ENCODE measurements at places on chromosomes 4 and X.

DNA sequence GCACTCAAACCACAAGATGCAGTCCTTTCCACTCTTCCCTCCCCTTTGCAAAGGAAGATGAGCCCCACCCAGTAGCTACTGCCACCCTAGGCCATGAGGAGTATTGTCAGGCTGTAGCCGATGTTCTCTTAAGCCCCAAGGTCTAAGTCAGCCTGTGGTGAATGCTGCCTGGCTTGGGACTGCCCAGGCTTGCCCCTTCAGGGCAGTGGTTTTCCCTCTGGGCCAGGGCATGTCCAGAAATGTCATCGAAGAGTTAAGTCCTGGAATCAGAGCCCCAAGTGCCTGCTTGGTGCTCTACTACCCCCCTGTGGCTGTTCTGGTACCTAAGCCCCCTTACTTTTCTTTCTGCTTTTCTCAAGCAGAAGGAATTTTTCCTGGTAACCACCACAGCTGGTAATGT lies 11.8 kb upstream of the PGK1 start:
- DNase-seq = peak; percentile 61

GRCh38 chr4:38664706-38665401 lies 855 bp downstream of the KLF3 start:
- peak; percentile 73 for DNase-seq

DNA sequence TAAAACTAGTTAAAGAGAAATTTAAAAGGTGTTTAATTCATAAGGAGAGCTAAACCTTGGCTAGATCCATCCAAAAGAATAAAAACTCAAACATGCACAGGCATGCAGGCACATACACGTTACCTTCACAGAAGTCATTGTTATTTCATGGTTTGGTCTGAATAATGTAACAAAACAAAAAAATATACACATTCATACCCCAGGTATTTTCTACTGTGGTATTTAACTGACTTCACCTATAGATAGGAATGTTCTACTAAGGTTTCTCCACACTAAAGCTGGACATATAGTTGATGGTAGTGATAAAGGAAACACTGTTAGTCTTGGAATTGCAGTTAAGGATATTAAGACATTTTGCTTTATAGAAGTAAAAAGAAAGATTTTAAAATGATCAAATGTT lies 283.6 kb upstream of the PCDH10 start:
- no peak for DNase-seq

DNA sequence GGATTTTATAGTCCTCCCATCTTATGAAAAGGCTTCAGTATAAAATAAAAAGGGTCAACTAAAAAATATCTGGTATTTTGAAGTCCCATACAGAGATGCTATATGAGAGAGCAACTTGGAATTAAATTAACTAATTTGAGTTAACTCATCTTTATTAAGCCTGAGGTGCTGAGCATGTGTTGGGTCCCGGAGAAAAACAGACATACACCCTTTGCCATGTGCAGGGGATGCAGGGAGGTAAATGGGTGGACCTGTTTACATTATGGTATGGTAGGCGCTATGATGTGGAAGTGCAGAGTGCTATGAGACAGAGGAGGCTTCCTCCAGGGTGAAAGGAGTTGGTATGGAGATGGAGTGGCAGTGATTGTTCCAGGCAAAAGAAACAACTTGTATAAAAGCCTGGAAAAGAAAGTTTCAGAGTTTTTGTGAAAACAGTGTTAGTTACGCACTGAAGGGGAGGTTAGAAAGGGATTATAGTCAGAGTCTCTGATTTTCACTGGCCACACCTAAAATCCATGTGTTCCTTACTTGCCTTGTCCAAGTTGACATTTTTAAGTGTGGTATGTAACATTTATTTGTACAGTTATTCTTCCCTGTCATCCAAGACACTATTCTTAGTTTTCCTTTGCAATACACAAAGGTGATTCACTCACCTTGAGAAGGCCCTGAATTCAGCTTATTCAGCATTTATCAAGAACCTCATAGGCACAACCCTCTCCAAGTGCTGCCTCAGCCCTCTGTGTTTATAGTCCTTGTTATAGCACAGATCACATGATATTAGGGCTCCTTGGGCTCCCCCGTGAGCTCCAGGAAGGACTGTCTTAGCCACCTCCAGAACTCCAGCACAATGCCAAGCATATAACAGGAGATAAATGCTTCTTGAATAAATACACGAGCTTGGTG lies 152.0 kb downstream of the RASL11B start:
- no peak for DNase-seq

- DNase-seq = no peak
Measured at GRCh38 chr4:76968937-76969336, 19.4 kb downstream of the SEPTIN11 start.

GRCh38 chr4:76420762-76421581 lies at the start of gene CCDC158:
TSS of gene CCDC158 (minus strand) at chr4:76421141. CDS start at chr4:76403207, 17,934 bp downstream.
- DNase-seq = peak; percentile 39

GRCh38 chrX:106220177-106220576 lies 52.1 kb downstream of the PWWP3B start:
- peak; percentile 1 for DNase-seq

DNA sequence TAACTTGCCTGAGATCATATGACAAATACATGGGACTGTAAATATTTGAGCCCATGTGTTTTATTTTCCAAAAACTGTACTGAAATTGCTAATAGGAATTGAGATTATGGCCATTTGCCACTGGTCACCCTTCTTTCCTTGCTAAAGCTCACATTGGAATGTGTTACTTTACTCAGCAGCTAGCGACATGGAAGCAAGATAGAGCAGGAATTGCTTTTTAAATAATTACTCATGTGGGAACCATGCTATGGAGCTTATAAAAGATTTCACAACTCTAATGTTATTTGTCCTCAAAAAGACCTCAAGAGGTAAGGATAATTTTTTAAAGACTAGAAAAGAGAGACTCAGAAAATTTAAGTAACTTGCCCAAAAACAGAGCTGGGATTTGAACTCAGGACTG lies 48.8 kb upstream of the AFAP1 start:
- no peak for DNase-seq

- DNase-seq = no peak
Measured at GRCh38 chrX:45619290-45619689, 418.6 kb upstream of the DIPK2B start.

- peak; percentile 62 for DNase-seq
Measured at GRCh38 chrX:55057675-55058249, 17.1 kb upstream of the PAGE2B start.

- DNase-seq = no peak
Measured at GRCh38 chr4:105755375-105755774, 46.8 kb downstream of the GSTCD start.

DNA sequence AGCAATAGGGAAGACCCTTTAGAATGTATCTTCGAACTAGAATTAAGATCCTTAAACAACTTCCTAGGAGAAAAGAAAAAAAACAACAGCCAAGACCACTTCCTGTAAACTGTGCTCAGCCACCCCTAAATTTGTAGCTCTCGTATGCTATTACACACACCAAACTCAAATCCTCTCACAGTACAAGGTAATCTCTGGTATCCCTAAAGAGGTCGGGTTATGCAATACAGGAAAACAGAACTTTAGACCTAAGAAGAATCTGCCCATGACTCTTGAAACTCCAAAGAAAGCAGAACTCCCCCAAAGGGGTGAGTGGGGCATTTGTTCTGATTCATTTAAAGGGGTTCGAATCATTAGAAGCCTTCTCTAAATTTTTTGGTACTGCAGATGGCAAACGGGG lies 170.9 kb upstream of the CASK start:
- peak; percentile 14 for DNase-seq

DNA sequence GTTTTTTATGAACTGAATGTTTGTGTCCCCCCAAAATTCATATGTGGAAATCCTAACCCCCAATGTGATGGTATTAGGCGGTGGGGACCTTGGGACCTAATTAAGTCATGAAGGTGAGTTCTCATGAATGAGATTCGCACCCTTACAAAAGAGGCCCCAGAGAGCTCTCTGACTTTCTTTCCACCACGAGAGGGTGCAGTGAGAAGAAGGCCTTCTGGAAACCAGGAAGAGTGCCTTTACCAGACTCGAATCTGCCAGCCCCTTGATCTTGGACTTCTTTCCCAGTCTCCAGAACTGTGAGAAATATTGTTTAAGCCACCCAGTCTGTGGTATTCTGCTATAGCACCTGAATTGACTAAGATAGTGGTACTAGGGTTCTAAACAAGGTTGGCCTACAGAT lies 40.8 kb downstream of the STK26 start:
- DNase-seq = no peak

GRCh38 chr4:18012134-18012806 lies 9.3 kb downstream of the LCORL start:
- DNase-seq = peak; percentile 59

- peak; percentile 69 for DNase-seq
Measured at GRCh38 chr4:158578476-158578875, 56.8 kb downstream of the RXFP1 start.

DNA sequence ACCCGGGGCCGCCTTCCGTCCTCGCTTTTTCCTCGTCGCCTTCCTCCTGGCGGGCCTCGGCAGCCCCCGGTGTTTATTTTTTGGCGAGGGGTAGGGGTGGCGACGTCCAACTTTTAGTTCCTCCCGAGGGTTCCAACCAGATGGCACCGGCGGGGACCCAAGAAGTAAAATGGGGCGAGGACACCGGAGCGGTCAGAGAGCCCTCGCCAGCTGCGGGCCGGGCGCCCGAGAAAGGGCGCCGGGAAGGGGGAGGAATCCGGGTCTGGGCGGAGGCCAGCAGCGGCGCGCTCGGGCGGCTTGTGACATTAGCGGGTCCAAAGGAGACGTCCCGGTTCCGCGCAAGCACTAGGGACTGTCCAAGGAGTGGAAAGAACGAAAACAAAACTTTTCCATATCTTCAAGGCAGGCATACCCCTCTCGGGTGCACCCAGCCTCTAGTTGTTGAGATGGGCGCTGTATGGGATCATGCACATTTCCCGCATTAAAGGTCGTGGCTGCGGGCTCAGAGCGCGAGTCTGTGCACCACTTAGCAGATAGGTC lies 691 bp upstream of the USP46 start:
- peak; percentile 64 for DNase-seq

- DNase-seq = no peak
Measured at GRCh38 chr4:10803713-10804343, 119.3 kb upstream of the CLNK start.

DNA sequence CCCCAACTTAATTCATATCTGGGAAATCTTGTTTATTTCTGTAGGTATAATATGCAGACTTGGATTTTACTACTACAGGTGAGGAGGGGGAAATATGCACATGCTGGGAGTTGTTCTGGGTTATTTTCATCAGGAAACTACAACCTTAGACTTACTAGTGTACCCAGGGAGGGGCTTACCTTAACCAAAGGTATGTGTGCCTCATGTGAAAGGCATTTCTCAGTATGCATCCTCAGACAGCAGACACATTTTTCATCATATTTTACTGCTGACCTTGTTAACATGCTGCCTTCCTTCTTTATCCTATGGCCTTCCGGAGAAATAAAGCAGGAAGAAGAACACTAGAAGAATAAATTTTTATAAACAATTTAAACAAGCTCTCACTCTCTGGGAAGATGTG lies 214.9 kb downstream of the SPANXN4 start:
- DNase-seq = no peak

- no peak for DNase-seq
Measured at GRCh38 chr4:147194114-147194513, 248.4 kb upstream of the TTC29 start.

- no peak for DNase-seq
Measured at GRCh38 chr4:174305961-174306360, 22.2 kb downstream of the CEP44 start.

- no peak for DNase-seq
Measured at GRCh38 chr4:1674682-1675081, 9.4 kb downstream of the FAM53A start.

GRCh38 chrX:118536687-118537461 lies 41.3 kb downstream of the DOCK11 start:
- DNase-seq = peak; percentile 68

DNA sequence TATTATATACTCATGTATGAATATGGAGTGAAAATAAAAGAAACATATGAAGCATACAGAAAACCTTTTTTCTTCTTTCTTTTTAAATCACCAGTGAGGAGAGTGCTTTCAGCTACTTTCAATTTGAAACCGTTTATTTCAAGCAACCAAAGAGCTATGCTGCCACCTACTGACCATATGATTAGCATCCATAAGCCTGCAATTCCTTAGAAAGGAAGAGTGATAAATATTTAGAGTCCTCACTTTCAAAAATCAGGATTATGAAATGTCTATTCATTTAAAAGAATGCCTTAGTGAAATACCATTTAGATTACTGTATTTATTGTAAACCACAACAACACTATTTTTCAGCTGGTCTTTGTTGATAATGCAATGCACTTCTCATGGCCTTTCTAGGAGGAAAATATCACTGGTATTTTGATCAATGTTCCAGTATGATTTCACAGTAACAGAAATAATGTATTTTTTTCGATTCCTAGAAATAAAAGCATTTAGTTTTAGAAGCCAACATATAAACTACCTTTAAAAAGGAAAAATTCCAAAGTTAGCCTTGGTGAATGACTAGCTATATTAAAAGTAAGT lies 667.6 kb downstream of the PCDH18 start:
- peak; percentile 87 for DNase-seq

DNA sequence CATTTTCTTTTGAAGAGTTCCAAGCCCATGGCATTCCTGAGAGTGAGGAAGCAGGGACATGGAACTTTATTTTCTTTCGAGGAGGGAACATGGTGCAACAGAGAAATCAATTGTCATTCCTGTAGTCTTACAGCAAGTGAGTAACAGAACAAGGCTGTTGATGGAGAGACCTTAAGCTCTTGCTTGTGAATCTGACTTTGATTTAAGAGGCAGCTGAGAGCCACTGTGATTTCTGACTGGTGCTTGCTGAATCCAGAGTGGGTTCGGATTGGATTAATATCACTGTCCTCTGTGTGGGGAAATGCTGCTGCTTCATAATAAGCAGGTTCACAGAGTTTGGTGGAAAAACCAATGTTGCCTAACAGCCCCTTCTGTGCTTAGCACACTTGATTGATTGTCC lies 4.7 kb upstream of the ATP1B4 start:
- DNase-seq = no peak

DNA sequence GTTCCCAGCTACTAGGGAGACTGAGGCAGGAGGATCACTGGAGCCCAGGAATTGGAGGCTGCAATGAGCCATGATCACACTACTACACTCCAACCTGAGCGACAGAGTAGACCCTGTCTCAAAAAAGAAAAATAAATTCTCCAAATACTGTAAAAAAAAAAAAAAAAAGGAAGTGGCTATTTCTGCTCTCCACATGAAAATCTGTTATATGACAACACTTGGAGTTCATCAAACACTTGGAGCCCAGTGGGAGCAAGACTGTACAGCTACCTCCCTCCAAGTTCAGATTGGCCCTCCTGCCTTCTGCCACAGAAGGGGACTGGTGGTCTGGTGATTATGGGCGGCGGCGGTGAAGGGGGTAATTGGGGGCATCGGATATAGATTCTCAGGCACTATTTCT lies 9.0 kb upstream of the CLDN34 start:
- no peak for DNase-seq

DNA sequence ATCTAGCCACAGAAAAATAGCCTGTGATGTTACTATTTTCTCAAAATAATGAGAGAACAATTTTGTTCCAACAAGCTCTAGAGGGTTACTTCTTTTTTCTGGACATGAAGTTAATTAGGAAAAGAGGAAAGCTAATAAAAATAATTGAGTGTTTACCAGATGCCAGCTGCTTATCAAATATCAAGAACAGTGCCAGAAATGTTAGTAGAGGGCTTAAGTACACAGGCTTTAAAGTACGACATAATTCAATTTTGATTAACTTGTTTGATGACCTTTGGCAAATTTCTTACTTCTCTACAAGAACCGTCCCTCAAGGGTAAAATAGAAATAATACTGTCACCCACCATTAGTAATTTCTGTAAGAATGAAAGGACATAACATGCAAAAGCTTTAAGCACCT lies 977.0 kb downstream of the FSTL5 start:
- no peak for DNase-seq

All from hematopoietic multipotent progenitor cell treated with erythropoietin and hydrocortisone succinate and interleukin-3 and kit ligand, for 4 days (in vitro differentiated cells).